ENCODE measurements at places on chromosomes 1 and 21.

DNA sequence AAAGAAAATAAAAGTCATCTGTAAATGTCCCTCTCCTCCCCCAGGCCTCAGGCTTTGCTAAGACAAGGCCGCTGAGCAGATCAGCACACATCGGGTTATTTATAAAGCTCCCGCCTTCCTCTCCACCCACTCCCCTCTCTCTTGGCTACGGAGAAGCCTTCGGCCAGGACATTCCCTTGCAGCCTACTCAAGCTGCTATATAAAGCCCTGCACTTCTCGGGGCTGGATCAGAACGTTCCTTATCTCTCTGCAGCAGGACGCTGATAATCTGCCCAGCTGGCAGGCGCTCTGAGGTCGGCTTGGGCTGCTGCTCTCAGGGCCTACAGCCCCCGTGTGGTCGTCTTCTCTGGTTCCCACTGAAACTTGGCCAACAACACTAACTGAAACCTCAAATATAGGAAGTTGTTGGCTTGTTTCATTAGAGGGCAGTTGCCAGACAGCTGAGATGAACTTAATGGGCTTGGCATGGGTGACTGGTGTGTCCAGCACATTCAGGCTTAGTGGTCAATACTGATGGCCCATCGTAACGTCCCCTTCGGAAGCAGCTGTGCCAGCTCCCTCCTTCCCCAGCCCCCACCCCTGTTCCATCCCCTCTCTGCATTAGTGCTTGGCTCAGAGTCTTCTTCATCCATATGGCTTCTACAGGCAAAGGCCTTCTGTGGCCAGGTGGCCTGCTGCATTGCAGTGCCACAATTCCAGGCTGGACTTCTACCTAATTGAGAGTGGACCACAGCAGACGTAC lies 64.6 kb downstream of the IER5 start:
- no peak for DNase-seq

DNA sequence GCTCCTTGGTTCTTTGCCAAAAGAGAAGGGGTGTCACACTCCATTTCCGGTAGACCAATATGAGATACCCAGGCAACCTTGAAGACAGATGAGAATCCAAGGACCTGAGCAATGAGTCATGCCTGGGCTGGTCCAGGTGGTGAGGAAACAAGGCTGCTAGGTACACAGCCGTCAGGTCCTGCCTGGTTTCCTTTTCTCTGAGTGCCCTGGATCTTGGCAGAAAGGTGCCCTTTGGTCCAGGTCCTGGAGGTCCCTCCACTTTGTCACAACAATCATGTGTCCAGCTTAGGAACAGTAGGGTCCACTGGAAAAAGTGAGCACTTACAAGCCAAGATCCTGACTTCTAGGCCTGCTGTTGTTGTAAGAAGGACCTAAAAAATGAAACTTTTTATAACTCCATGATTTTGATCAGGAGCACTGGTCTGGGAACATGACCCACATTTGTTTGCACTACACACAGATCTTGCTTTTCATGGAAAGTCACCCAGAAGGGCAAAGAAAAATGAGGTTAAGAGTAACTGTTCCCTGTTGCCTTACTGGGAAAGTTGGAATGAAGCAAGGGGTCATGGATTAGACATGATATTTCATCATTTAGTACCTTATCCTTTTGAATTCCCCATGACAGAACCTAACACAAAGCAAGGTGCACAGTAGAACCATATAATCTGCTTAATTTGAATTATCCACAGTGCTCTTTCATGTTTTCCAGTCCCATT lies 94.7 kb downstream of the PAPPA2 start:
- no peak for DNase-seq

GRCh38 chr1:68820151-68820550 lies 323.3 kb upstream of the DEPDC1 start:
- no peak for DNase-seq

DNA sequence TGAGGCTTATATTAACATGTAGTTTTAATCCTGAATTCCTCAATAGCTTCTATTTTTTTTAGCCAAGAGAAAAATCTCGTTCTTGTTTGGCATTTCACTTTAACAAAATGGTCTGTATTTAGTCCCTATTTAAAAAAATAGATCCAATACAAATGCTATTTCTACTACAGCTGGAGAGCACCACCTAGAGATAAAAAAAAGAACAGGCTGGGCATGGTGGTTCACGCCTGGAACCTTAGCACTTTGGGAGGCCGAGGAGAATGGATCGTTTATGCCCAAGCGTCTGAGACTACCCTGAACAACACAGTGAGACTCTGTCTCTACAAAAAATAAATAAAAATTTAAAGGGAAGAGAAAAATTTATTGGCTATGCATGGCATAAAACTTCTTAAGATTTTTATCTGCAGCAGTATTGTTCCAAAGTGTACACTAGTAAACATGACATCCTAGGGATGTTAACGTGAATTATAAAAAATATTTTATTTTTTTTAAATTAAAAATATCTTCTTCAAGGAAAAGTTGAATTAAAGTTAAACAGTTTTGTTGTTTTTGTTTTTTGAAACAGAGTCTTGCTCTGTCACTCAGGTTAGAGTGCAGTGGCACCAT lies 4.4 kb downstream of the ST7L start:
- no peak for DNase-seq

DNA sequence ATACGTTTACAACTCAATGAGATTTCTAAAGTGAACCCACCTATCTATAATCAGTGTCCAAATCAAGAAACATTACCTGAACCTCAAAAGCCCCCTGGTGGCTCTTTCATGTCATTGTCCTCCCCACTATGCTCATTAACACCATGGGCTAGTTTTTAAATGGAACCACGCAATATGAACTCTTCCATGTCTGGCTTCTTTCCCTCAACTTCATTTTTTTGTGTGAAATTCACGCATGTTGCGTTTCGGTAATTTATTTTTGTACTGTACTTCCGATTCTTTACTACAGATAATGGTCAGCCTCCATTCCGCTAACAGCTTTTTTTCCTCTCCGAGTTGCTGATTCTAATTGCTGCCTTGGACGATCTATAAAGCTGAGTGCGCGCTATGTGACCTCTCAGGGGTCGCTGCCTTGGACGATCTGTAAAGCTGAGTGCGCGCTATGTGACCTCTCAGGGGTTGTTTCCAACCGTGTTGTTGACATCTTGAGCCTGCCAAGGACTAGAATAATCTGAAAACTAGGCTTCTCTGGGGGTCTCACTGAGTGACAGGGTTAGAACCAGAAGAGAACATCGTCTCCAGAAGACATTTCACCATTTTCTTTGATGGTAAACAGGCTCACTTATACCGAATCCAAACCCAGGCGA lies 1.1 kb upstream of the CACYBP start:
- peak; percentile 62 for DNase-seq

- no peak for DNase-seq
Measured at GRCh38 chr1:56646611-56647010, 1.5 kb downstream of the PRKAA2 start.

DNA sequence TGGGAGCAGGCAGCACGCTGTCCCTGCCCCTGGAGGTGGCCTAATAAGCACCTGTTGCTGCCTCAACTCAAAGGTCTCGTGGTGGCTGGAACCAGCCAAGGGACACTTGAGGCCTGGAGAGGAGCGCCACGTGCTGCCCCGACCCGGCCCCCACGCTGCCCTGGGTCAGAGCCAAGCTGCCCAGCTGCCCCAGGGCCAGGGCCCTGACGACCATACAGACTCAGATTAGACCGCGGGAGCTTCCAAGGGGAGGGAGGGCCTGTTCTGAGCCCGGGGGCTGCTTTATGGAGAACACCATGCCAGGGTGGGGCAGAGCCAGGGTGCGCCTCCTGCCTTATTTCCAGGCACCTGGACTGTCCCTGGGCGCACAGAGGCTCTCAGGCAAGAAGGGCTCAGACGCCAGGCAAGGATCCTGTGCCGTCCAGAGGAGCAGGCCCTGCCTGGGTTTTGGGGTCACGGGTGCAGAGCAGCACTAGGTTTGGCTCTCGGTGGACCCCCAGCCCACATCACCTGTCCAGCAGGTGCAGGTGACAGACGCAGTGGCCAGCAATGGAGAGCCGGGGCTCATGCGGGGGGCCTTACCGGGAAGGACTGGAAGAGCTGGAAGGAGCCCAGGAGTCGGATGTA lies 18.6 kb downstream of the KRTAP10-1 start:
- no peak for DNase-seq

- no peak for DNase-seq
Measured at GRCh38 chr21:16072737-16073136, 343.0 kb downstream of the USP25 start.

DNA sequence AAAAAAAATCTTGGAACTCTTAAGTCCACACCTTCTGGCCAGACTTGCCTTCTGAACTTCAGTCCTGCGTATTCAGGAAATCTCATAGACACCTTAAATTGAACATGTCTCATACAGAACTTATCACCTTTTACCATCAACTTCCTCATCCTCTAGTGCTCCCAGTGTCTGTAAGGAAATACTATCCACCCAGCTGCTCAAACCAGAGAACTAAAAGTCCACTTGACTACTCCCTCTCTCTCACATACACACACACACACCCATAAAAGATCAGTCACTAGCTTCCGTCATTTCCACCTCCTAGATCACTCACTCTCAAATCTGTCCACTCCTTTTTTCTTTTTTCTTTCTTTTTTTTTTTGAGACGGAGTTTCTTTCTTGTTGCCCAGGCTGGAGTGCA lies 10.9 kb upstream of the CAP1 start:
- no peak for DNase-seq

- no peak for DNase-seq
Measured at GRCh38 chr1:40050863-40051262, 10.3 kb downstream of the CAP1 start.

GRCh38 chr1:61388566-61388965 lies 306.2 kb downstream of the NFIA start:
- DNase-seq: no peak

GRCh38 chr1:231751415-231751814 lies 124.8 kb downstream of the DISC1 start:
- no peak for DNase-seq

- no peak for DNase-seq
Measured at GRCh38 chr1:200075522-200075921, 48.0 kb downstream of the NR5A2 start.

GRCh38 chr1:82731216-82731615 lies 930.5 kb downstream of the ADGRL2 start:
- DNase-seq: no peak

DNA sequence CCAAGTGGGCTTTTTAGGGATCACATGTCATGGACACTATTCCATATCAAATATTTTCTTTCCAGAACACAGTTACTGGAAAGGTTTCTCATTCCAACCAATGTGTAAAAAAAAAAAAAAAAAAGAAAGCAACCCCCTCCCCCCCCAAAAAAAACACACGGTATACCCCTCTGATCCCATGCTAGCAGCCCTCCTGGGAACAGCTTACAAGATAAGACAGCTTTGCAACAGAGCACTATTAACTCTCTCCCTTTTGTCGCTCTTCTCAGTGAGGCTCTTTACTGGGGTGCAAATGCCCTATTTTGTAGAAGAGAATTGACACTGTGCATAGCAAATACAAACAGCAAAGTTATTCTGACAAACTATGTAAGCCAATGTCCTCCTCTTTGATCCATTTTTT lies 161.2 kb downstream of the NTMT2 start:
- DNase-seq: no peak

- no peak for DNase-seq
Measured at GRCh38 chr1:38829368-38829767, 30.2 kb downstream of the RRAGC start.

DNA sequence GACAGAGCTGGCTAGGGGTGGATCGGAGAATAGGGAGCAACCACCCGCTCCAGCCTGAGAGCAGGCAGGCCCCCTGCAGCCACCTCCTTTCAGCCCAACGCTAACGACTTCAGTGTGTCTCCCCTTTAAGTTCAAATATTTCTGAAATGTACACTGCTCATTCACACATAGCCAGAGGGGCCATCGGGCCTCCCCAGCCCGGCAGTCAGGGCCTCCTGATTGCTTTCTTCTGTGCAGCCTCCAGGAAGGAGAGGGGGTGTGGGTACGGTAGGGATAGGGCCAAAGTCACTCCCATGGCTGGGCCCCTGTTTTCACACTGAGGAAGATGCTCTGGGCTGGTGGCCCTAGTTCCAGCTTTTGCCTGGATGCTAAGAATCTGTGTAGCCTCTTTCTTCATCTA lies 64.8 kb downstream of the EPHB2 start:
- no peak for DNase-seq

GRCh38 chr1:213123536-213123935 lies 72.5 kb downstream of the RPS6KC1 start:
- DNase-seq: no peak

- no peak for DNase-seq
Measured at GRCh38 chr1:246828818-246829217, 102.9 kb downstream of the AHCTF1 start.

GRCh38 chr1:63892632-63893395 lies 119.0 kb downstream of the ROR1 start:
- peak; percentile 58 for DNase-seq

DNA sequence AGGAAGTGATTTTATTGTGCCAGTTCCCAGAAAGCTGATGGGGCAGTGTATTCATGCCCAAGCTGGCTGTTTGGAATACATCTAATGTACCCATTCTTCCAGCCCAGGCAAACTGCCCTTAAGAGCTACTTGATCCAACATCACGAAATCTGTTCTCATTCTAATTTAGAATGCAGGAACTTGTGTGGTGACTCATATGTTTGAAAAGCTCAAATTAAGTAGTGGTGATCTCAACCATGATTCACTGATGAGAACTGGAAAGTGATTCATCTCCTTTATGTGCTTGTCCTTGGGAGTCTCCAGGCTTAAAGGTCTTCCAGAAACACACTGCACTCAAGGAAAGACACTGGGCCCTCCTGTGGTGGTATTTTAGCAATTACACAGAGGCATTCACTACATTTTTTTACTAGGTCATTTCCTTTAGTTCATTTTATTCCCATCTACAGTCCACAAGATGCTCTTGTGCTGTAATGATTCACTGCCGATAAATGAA lies 65.4 kb downstream of the RPE65 start:
- no peak for DNase-seq

DNA sequence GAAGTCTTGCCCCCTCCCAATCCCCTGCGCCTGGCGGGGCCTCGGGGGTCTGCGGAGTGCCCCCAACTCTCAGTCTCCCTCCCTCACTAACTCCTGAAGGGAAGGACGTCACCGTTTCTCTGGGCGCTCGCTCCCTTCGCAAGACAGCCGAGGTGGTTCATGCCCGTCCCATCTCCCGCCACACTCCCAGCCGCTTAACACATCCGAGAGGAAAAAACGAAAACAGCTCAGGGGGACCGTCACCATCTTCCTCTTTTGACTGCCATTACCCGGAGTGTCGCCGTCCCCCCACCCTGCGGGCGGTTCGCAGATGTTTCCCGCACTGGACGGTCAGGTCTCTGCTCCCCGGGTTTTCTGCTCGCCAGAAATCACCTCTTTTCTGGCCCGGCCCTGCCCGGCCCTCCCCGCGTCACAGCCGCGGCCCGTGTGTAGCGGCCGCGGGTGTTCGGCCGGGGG lies 532 bp downstream of the ERO1B start:
- no peak for DNase-seq

DNA sequence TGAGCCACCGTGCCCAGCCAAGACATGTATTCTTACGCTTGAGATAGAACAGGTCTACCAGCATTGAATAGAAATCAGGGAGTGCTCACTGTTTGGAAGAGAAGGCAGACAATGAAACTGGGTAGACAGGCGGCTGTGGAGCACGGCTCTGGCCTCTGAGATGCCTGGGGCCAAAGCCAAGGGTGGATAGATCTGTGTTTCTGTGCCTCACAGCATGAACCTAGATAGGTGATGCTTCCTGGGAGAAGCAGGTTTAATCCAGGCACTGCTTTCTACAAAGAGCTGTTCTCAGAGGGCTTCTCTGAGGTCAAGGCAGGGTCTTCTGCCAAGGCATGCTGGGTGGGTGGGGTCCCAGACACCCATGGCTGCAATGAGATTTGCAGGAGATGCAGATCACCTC lies 24.6 kb upstream of the PRSS38 start:
- DNase-seq: no peak

All from NCI-H187 treated with DMSO at 0.1 percent for 48 hours (cell line).